H1 (cell line): ENCODE measurements at places on chromosomes 5 and 9. TPM values are rescaled to one million over a fixed set of nuclear protein-coding genes. Genes with fewer than 3 reads are reported as not detected.

The ANAPC2 gene
- total RNA-seq = 37.7 and 41.9 TPM in 2 replicates

The ACER2 gene
- 8.8 and 9.9 TPM in 2 replicates for total RNA-seq

The LURAP1L gene
- 1.2 and 1.6 TPM in 2 replicates for total RNA-seq

The CREB3 gene
- 24.4 and 26.5 TPM in 2 replicates for total RNA-seq

The ABO gene
- total RNA-seq = not detected in 2 replicates

DNA sequence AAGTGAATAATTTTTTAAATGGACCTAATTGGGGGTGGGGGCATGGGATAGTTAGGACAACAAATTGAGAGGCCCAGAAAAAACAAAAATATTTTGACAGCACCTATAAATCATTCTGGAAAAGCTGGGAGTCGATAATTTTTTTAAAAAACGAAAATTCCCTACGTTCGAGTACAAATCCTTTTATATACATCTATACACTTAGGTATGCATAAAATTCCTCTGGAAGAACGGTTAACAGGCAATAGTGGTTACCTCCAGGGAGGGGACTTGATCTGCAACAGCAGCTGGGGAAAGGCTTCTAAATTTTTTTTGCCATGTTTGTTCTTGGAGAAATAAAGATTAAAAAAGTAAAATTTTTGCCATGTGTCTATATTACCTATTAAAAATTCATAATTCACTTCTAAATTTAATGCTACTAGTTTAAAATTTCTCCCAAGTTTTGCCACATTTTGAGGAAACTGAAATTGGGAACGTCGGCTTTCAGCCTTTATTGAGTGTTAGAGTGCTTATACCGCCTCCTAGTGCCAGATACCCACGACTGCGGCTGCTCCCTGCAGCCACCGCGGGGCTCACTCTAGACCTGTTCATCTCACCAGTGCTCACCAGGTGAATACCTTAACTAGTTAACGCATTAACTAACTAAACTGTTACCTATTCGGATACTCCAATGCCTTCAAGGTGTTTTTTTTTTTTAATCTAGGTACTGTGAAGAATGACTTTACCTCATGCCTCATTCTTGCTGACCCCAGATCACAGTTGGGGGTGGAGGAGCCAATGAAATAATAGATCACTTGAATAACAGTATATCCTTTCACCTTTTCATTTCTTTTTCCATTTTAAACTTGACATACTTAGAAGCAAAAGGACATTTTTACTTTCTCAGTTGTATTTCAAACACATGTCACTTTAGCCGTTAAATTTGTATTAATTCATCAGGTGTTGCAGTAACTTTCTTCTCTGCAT, 1.8 kb upstream of the BHMT start:
- peak; percentile 60 for DNase-seq

GRCh38 chr9:114532561-114533237, 27.4 kb upstream of the WHRN start:
- DNase-seq = no peak

- no peak for DNase-seq
These were observed 1.4 kb downstream of the MARCHF3 start for GRCh38 chr5:127028822-127029457.

- no peak for DNase-seq
These were observed 27.2 kb downstream of the NCBP1 start for GRCh38 chr9:97660847-97661246.

DNA sequence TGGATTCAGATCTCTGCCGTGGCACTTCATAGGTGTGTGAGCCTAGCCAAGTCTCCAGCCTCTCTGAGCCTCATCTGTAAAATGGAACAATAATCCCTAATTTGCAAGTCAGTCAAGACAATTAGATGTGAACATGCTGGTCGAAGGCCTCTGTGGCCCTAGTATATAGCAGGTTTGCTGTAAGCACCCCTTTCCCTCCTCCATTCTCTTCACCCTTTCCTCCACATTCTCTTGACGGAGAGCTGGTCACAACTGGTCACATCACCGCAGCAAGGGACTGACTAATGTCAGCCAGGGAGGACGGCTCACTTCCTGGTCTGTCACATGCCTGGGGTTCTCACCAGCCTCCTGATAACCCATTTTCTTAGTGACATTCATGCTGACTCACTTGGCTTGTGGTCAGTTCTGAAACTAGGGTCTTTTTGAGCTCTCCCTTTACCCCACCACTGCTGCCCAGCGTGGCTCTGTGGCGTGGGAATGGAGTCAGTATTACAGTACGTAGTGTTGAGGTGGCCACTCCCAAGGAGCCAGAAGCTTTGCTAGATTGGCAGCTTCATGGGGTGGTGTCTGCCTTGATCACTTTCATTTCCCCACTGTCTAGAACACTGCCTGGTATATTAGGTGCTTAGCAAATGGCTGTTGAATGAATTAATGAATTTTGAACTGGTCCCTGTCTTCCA, 47.8 kb downstream of the ERGIC1 start:
- DNase-seq = no peak

DNA sequence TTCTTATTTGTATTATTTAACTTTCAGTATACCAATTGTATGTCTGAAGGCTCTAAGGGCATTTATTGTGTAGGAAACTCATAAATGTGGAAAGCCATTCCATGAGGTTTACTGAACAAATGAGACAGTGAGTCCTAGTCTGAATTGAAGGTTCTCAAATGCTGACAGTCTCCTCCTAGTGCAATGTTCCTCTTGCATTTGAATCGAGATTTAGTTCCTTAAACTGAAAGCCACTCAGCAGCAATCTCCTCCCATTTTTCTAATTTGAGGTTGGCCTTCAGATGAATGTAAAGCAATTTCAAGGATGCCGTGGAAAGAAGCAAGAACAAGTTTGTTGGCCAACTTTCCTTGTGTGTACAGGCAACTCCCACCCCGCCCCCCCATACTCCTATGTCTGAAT, 493.2 kb upstream of the KLF4 start:
- DNase-seq = no peak

- no peak for DNase-seq
These were observed 84.9 kb upstream of the MYO10 start for GRCh38 chr5:17020678-17021601.

DNA sequence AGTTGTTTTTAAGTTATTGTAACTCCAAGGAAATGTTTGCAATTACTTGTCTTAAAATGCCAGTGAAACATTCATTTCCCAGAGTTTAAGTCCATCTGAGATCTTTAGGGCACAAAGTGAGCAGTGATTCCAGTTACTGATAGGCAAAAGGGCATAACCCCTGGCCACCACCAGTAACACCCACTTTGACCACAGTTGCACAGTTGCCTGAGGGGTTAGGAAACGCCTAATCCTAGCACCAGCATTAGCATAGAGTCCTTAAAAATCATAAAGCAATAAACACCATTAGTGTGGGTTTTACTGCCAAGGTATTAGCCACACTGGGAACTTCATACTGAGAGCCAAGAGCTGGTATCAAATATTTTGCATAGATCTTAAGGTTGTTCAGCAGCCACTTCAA, 143.9 kb downstream of the SNCAIP start:
- no peak for DNase-seq

DNA sequence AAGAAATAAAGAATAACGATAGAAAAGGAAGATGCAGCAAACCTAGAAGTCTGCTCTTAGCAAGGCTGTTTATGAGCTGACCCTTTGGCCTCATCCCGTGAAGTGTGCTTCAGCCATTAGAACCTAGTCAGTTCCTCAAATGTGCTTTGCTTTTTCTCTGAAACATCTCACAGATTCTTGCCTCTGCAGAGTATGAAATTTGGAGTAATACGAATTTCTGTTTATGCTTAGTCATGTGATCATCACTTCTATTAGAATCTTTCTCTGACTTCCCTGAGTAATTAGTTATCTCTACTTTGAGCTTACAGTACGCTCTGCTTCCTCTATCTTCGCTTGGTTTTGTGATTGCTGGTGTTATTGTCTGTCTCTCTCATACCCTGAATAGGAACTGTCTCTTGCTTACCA, 11.3 kb downstream of the CYSTM1 start:
- no peak for DNase-seq

- no peak for DNase-seq
These were observed 19.4 kb upstream of the FCN1 start for GRCh38 chr9:134937164-134937555.

DNA sequence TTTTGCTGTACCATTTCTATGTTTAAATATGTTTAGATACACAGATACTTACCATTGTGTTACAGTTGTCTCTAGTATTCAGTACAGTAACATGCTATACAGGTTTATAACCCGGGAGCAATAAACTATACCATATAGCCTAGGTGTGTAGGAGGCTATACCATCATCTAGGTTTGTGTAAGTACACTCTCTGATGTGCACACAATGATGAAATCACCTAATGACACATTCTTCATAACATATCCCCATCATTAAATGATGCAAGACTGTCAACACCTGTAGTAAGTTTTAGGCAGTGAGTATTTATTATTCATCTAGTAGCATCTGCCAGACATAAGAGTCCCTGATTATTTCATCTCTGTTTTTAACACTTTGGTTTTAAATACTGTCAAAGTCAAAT, 7.3 kb upstream of the DHFR start:
- DNase-seq = no peak

GRCh38 chr5:56950626-56951125, 1.2 kb downstream of the MIER3 start:
- DNase-seq = peak; percentile 72

DNA sequence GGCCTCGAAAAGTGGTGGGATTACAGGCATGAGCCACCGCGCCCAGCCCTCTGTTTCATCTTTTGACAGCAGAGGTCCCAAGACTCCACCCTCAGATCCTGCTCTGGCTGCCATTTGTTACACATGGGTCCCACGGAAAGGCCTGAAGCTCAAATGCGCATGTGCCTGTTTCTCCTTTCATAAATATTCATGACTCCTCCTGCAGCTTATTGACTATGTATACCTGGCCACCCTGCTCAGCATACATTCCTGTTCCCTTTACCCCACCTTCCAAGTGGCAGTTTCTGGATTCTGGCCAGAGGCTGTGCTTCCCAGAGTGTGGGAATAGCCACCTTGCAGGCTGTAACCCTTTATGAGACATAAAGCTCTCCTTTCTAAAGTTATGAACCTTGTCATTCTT, 46.5 kb downstream of the AUH start:
- no peak for DNase-seq

DNA sequence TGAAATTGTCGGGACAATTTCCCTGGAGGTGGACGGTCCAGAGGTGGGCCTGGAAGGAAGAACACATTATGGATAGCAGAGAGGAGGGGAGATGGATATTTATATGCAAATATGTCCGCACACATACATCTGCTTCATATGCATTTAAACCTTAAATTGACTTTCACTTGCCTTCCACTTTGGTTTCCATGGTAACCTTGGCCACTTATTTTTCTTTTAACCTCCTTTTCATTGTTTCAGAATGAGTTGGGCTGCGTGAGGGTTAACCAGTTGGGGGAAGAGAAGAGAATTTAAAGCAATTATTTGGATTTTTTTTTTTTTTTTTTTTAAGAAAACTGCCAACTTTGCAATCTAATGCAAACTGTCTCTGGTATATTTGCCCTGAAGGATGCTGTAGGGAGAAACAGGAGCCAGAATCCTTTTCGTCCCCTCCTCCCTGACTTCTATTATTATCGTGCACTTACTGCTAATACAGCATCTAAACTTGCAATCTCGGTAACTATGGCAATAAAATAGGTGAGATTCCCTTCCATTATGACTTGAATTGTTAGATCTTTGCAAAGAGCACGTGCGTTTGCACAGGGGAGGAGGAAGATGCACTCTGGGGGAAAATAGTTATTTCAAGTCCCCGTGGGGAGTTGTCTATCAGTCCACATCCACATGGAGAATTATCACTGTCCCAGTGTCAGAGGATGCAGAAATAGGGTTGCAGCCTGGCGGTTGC, 35.6 kb downstream of the TLR4 start:
- DNase-seq = no peak

- DNase-seq = no peak
These were observed 21.9 kb downstream of the NR2F1 start for GRCh38 chr5:93604644-93605515.

- no peak for DNase-seq
These were observed 849.6 kb upstream of the DMAC1 start for GRCh38 chr9:8649160-8649559.

DNA sequence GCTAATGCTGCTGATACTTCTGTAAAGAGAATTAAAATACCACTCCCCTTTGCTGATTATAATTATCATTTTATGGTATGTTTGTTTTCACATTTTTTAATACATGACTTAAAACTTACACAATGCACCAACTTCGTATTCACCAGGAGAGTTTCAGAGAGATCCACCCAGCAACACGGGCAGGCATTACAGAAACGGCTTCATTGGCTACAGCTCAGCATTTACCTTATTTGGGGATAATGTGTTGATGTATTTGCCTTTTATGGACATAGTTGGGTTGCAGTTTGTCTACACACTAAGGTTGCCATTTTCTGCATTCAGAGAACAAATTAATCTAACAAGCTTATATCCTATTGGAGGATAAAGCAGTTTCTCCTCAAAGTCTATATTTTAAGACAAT, 423.6 kb downstream of the PRDM9 start:
- DNase-seq = no peak

DNA sequence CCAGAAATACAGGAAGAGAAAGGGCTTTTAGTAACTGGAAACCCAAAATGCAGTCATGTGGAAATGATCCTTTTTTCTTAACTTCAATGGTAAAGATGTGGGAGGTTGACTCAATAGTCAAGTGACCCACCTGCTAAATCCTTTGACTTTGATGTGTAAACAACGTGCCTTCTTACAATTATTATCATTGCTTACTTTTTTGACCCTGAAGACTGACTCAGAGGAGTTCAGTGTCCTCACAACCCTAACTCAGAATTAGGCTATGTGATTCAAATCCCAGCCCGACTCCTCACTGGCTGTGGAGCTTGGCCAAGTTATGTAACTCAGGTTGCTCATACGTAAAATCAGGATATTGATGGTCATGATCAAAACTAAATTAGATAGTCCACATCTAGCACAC, 27.9 kb downstream of the ANXA1 start:
- no peak for DNase-seq

DNA sequence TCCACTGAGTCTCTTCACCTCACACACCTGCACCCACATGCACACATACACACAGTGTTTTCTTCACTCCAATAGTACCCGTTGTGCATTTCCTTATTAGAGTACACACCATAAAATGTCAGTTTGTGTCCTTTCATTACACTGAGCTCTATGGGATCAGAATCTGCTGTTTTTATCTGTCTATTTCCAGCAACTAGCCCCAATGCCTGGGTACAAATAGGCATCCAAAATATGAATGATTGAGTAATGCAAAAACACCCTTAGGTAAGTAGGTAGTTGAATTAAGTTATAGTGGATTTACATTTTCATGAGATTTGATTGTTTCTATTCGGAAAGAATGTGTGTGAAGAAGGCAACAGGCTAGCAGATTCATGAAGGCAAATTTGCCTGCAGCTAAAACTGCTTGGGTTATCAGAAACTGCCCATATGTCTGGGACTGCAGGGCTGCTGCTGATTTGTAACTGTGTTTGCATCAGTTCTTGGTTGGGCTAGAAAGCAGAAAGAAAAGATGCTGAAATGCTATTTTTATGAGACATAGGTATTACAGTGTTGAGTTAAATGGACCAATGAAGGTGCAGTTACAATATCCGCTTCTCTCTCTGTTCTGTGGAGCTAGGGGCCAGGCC, 26.9 kb downstream of the PPP3R2 start:
- DNase-seq = no peak

DNA sequence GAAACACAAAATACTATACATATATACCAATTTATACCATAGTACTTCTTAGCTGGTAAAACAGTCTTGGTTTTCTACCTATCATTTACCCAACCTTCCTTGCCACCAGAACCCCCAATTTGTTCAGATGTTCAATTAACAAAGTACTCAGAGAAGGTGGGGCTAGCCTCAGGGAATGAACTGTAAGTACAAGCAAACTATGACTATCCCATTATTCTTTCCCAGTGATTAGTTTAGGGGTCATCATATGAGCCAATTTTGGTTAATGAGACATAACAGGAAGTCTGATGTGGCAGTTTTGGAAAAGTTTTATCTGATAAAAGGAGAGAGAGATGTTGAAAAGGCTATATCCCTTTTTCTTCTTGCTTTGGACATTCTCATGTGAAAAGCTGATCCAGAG, 125.8 kb downstream of the DTWD2 start:
- no peak for DNase-seq
